ENCODE measurements at places on chromosomes 5 and 9.
A peak's percentile ranks its signal among the peaks of the same experiment; 100 is the strongest.

- peak; percentile 83 for DNase-seq
Observed at GRCh38 chr9:127802576-127803443, at the start of gene FPGS. TSS of gene FPGS (plus strand) at chr9:127802882. CDS start at chr9:127802925, 43 bp downstream.

- no peak for DNase-seq
Observed at GRCh38 chr5:153774686-153775085, 264.0 kb downstream of the FAM114A2 start.

DNA sequence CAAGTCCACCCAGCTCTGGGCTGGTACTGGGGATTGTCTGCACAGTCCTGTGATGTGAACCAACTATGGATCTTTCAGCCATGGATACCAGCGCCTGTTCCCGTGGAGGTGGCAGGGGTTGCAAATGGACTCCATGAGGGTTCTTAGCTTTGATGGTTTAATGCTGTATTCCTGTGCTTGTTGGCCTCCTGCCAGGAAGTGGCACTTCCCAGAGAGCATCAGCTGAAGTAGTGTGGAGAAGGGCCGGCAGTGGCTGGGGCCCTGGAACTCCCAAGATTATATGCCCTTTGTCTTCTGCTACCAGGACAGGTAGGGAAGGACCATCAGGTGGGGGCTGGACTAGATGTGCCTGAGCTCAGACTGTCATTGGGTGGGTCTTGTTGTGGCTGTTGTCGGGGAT lies 1104.8 kb upstream of the COX7C start:
- no peak for DNase-seq

GRCh38 chr5:139446956-139447779 lies 7.8 kb upstream of the DNAJC18 start:
- no peak for DNase-seq

DNA sequence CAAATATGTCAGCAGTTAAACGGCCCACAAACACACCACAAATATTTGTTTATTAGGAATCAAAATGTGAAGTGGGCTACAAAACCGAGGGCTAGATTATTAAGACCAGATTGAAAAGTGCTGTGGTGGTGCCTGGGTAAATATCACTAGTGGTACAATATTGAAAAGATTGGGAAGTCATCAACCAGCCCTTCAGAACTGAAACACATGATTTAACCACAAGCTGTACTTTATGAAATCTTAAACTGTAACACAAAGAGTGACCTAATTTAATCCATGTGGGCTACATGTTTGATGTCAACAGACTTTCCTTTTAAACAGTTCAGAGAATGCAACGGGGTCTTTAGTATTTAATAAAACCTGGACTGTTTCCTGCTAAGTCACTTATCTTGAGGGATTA lies 182.3 kb downstream of the SPATA31D1 start:
- peak; percentile 47 for DNase-seq

- no peak for DNase-seq
Observed at GRCh38 chr9:133585481-133586351, 23.5 kb downstream of the FAM163B start.

GRCh38 chr5:42057254-42057690 lies 132.2 kb downstream of the FBXO4 start:
- peak; percentile 55 for DNase-seq

DNA sequence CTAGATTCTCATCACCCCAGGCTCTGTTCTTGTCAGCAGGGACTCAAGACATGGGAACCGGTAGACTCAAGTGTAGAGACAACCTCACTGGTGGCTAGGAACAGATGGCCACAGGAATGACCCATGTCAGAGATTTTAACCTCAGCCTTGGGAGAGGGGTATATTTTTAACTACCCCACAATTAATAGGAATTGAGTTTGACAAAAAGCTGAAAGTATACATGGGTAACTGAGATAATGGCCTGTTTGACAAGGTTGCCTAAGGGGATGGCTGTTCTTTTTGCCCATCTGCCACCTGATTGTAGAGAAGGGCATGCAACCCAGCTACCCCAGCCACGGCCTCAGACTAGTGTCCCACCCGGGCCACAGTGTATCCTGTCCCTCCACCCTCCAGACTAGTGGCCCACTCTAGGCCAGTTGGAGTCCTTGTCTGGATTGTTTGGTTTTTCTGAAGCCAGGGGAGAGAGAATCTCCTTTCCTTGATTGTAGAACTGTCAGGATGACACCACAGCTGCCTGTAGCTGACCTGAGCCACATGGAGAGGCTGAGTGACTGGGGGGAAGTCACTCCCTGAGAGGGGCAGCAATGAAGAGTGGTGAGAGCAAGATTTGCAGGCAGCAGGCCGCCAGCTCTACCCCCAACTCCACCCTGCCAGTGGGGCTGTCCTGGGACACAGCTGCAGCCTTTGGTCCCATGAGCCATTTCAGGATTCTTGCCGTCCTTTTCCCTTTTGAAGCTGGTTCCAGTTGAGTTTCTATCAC lies 14.6 kb upstream of the ANGPTL2 start:
- no peak for DNase-seq

DNA sequence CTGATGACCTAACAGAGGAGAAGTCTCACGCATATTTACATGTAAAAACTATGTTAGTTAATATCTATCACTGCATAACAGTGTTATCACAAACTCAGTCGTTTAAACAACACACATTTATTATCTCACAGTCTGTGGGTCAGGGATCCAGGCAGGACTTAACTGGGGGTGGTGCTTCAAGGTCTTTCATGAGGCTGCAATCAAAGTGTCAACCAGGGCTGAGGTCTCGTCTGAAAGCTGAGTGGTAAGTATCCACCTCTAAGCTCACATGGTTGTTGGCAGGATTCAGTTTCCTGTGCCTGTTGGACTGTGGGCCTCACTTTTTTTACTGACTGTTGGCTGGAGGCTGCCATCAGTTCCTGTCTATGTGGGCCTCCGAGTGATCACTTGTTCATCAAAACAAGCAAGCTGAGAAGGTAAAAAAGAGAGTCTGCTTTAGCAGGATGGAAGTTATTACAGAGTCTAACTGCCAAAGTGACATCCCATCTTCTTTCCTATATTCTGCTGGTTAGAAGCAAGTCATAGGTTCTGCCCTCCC lies 188.6 kb downstream of the CARTPT start:
- no peak for DNase-seq

GRCh38 chr5:2685651-2686272 lies 65.7 kb downstream of the IRX2 start:
- DNase-seq, result no peak

- no peak for DNase-seq
Observed at GRCh38 chr9:136370037-136370436, 3.4 kb downstream of the CARD9 start.

DNA sequence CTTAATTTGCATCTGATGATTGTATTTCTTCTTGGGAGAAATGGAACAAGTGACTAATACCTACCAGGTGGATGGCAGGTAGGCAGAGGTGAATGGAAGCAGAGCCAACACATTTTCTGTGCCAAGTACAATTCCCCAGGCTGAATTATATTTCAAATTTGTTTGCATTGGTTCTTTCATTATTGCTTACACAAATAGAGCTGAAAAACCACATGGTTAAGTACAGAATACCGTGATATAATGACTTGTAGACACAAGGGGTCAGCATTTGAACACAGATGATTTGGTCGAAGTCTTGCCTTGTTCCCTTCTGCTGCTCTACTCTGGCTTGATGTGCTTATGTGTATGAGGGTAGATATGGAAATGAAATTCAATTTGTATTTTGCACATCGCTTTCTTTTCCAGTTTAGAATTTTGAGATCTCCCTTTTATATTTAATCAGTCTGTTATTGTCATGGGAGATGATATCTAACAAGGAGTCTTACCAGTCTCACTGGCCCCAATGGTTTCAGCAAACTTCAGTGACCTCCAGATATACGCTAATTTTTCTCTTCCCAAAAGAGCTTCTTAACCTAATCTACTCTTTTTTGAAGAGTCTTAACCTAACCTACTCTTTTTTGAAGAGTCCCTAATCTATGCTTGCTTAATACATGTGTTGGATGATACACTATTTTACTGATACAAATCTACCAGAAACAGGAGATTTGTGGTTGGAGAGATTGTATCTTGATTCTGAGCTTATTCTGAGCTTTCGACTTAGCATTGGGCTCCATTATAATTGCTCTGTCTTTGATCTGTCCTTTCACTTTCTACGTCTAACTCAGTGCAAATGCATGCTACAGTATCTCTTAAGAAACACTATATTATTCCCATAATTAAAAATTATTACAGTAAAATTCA lies 88.1 kb downstream of the PCSK1 start:
- peak; percentile 94 for DNase-seq

GRCh38 chr5:149636861-149637246 lies 55.6 kb downstream of the ARHGEF37 start:
- DNase-seq, result peak; percentile 90

DNA sequence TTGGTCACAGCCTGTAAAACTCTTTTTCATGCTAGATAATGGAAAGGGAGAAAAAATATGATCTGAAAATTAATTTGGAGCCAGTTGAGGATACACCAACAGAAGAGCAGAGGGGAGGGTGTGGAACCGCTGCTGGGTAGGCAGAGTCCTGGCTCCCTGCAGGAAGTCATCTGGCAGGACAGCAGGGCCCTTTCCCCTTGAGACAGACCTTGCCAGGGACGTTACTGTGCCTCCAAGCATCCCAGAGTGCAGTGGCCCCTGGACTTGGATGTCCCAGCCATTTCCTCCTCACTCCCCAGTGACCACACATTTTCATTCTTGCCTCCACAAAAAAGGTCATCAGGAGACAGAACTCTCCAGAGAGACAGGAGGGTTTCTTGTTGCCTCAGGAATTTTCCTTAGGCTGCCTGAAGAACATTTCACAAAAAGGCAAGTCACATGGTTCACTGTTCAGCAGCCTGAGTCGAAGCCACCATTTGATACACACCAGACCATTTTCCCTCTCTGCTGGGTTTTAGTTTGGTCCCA lies 5.9 kb downstream of the TRPM3 start:
- no peak for DNase-seq

- DNase-seq, result peak; percentile 82
Observed at GRCh38 chr9:130189840-130190239, 17.6 kb downstream of the NCS1 start.

GRCh38 chr5:166781737-166782136 lies 1509.7 kb upstream of the WWC1 start:
- DNase-seq, result peak; percentile 61

DNA sequence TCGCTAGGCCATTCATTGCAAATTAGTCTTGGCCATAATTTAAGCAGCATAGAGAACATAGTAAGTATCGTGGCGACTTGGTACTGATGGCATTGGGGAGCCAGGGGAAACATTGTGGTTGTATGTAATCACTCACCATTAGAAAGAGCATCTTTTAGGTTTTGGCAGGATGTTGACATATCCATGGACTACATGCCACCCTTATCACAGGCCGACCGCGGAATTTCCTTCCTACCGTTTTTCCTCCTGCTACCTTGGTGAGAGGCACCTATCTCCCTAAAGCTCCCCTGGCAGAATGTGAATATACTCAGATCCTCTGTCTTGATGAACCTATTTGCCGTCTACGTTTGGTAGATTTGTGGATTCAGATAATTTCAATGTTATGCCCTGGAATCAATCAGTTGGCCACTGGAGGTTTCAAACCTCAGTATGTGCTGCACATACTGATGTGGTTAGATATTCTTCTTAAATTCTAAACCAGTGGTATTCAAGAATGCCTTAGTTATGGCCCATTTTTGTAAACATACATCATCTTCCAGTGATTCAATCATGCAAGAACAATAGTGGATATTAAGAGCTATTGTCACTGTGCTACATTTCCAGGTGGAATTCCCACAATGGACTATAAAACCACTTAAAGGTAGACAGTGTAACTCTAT lies 271.0 kb upstream of the HAPLN1 start:
- DNase-seq, result peak; percentile 42

DNA sequence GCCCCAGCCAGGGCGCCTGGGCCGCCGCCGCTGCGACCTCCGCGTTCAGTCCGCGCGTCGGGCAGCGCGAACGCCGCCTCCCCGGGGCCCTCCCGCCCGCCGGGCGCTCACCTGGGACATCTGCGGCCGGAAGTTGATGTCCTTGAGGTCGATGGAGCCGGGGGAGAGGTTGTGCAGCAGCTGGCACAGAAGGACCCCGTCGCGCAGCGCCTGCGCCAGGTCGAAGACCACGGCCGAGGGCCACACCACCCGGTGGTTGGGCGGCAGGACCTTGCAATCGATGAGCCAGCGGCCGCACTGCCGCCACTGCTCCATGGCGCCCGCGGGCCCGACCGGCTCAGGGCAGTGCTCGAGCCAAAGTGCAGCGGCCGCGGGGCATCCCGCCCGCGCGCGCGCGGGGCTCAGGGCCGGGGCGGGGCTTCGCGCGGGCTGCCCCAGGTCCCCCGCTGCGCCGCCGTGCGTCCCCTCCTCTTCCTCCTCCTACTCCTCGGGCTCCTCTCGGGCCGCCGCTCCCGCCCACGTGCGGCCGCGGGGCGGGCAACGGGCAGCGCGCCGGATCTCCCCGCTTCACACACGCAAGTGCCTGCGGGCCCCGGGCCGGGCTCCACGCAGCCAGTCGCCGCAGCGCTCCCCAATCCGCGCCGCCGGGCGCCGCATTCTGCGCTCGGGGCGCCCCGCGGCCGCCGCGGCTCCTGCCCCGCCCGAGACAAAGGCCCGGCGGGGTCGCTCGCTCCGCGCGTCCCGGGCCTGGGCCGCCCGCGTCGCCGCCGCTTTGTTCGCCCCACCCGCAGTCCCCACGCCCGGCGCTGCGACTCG lies at the start of gene VAV2:
VAV2 (minus strand) TSS at position 361 of the 816 bp plus-strand sequence; CDS start at position 315, 46 bp downstream.
- peak; percentile 43 for DNase-seq

GRCh38 chr9:13513286-13513685 lies 233.8 kb upstream of the MPDZ start:
- peak; percentile 38 for DNase-seq

- DNase-seq, result no peak
Observed at GRCh38 chr9:15361737-15362136, 54.7 kb upstream of the TTC39B start.

- no peak for DNase-seq
Observed at GRCh38 chr5:4537489-4537888, 602.6 kb upstream of the ADAMTS16 start.

DNA sequence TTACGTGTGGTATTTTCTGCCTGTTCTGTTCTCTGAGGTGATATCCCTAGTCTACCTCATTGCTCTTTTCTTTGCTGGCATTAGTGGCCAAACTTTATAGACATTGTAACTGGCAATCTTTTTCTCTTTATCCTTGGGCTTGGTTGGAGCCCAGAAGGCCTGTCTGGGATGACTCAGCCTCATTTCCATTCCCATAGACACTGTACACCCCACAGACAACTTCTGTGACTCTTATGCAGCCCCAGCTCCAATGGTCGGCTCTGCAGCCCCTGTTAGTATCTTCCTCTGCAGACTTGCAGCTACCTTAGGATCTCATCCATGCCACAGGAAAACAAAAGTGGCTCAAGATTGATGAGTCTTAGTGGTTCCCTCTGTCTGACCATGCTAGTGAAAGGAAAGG lies 79.8 kb downstream of the CFAP95 start:
- peak; percentile 31 for DNase-seq

- DNase-seq, result peak; percentile 51
Observed at GRCh38 chr9:119289740-119290433, 79.3 kb downstream of the BRINP1 start.

GRCh38 chr9:17930071-17930470 lies 351.2 kb downstream of the SH3GL2 start:
- DNase-seq, result no peak

- peak; percentile 50 for DNase-seq
Observed at GRCh38 chr9:136361047-136361753, 2.3 kb downstream of the DNLZ start.

GRCh38 chr9:27534658-27535209 lies 5.1 kb upstream of the MOB3B start:
- no peak for DNase-seq

Measured in choroid plexus epithelial cell (primary cell).